ENCODE measurements at places on chromosomes 1 and 21. TPM values are rescaled to one million over a fixed set of nuclear protein-coding genes. Genes with fewer than 3 reads are reported as not detected.
A peak's percentile ranks its signal among the peaks of the same experiment; 100 is the strongest.

- DNase-seq = no peak
Measured at GRCh38 chr1:213666113-213666512, 321.7 kb upstream of the PROX1 start.

GRCh38 chr21:24658026-24658425 is 949.3 kb downstream of the MRPL39 start:
- DNase-seq = no peak

- no peak for DNase-seq
Measured at GRCh38 chr1:87155648-87156047, 173.0 kb upstream of the LMO4 start.

TRAF3IP3 gene
- 3.5 TPM for total RNA-seq

ZNF695 gene
- 0.92 TPM for total RNA-seq

GRCh38 chr1:116487583-116487982 is 83.2 kb downstream of the CD58 start:
- DNase-seq = no peak

TMEM240 gene
- total RNA-seq = not detected

LRRC53 gene
- total RNA-seq = not detected

- DNase-seq = no peak
Measured at GRCh38 chr1:224061436-224061835, 52.5 kb upstream of the FBXO28 start.

- DNase-seq = no peak
Measured at GRCh38 chr1:39110882-39111281, 84.7 kb downstream of the NDUFS5 start.

PRR9 gene
- total RNA-seq = not detected

DNA sequence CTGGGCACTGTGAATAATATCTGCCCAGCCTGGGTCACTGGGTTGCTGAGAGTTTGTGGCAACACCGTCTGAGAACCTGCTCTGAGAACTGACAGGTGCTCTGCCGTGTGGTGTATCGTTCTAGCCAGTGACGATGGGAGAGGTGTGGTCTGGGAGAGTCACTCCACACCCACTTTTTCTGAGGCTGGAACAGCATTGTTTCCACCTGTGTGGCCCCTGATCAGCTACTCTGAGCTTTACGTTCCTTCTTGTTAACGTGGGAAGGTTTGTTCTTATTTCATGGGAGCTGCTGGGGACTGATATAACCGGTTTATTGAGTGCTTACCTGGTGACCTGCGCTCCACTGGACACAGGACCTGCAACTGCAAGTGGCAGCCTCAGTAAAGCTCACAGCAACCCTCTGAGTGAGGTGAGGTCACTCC is 34.8 kb upstream of the TENT5C start:
- peak; percentile 88 for DNase-seq

PGBD5 gene
- total RNA-seq = 0.45 TPM

DNA sequence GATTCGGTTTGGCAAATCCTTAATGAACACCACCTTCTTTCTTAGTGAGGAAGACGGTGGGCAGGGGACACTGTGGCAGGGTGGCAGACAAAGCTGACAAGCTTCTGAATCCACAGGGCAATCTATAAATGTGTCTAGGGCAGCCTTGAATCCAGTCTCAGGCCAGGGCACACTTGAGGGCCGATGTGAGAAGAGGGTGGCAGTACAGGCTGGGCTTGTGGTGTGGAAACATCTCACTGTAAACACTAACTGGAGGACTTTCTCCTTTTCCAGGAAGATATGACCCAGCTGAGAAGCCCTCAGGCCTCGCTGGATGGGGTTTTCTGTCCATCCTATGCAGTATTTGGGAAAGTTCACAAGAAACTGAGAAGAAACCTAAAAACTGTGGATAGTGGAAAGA is 46.5 kb downstream of the PKP1 start:
- no peak for DNase-seq

RCSD1 gene
- 27.2 TPM for total RNA-seq

- no peak for DNase-seq
Measured at GRCh38 chr21:32816261-32816660, 44.7 kb upstream of the PAXBP1 start.

TNFAIP8L2 gene
- total RNA-seq = 2.0 TPM

DNA sequence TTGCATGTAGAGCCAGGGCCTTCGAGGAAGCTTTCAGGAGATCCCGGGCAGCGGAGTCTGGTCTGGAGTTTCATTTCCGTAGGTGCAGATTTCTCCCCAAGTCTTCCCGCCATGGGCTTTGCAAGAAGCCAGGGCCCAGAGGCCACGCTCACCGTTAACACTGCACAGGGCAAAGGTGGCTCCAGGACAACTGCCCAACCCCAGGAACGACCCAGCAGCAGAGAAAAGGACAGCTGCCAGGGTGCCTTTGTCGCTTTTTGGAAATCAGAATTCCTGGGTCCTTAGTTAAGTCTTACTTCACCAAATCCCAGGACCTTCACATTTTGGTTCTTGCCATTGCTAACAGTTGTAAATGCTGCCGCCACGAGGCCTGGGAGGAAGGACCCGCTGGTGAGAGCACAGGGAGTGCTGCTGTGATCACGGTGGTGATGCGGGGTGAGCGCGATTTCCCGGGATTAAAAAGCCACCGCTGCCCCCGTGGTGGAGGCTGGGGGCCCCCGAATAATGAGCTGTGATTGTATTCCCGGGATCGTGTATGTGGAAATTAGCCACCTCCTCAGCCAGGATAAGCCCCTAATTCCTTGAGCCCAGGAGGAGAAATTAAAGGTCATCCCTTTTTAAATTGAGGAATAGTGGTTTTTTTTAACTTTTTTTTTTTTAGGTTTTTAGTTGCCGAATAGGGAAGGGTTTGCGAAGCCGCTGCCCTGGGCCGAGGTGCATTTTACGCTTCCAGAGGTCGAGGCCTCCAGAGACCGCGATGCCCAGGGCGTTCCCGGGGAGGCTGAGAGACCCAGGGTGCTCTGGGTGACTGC is 8.2 kb downstream of the SIM2 start:
- DNase-seq = no peak

GUCA2A gene
- total RNA-seq = not detected

GRCh38 chr1:82586473-82586872 is 785.7 kb downstream of the ADGRL2 start:
- DNase-seq = no peak

DNA sequence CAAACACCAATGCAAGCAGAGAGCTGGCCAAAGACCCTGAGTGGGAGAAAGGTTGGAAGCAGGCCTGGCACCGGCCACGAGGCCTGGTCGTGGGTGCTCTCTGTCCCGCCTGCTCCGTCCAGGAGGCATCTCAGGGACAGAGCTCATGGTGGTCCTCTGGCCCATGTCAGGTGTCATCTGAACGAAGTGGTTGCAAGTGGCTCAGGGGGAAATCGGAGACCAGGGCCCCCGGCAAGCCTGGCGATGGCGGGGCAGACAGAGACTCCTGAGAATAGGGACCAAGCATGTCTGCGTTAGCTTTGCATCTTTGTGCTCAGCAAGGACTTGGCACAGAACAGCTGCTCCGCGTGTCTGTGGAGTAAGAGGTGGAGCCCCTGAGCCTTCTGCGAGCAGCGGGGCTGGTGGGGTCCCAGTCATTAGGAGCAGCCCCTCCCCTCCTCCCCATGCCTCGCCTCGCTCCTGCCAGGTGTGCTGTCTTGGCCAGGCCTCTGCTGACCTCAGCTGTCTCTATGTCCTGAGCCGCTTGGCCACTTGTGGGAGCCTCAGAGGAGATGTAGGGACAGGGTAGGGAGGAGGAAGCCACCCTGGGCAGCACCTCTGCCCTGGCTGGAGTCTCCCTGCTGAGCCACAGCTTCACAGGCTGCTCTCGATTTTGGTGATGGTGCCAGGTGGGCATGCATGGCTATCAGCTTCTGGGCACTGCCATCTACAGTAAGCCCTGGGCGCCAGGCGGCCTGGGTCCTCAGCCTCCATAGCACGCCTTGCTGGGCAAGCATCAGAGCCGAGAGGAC is 362.9 kb upstream of the VAMP3 start:
- no peak for DNase-seq

MYOM3 gene
- 1.7 TPM for total RNA-seq

PFKFB2 gene
- total RNA-seq = 2.3 TPM

GRCh38 chr1:25711555-25712298 is 88.3 kb upstream of the SELENON start:
- no peak for DNase-seq

- DNase-seq = no peak
Measured at GRCh38 chr1:97864615-97865014, 56.2 kb downstream of the DPYD start.

ADGRL2 gene
- 173 TPM for total RNA-seq

DNA sequence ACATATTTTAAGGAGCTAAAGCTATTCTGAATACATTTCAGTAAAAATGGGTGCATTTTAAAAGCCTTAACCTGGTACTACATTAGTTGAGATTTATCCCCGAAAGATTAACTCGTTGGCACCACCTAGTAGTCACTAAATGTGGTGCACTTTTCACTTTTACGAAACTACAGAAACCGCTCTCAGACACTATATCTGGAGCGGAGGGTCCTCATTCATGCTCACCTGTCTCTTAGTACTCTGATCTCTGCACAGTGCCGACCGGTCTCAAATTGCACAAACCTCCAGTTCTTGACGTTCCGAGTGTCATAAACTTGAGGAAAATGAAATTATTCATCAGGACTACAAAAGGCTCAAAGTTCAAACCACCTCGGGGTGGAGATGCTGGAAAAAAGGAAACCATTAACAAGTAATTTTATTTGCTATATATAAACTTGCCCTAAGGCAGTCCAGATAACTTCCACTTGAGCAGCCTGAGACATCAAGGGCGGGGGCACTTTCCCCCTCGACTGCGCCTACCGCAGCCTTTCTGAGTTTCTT is 722 bp downstream of the LZIC start:
- DNase-seq = peak; percentile 77

LDLRAP1 gene
- 10.6 TPM for total RNA-seq

DNA sequence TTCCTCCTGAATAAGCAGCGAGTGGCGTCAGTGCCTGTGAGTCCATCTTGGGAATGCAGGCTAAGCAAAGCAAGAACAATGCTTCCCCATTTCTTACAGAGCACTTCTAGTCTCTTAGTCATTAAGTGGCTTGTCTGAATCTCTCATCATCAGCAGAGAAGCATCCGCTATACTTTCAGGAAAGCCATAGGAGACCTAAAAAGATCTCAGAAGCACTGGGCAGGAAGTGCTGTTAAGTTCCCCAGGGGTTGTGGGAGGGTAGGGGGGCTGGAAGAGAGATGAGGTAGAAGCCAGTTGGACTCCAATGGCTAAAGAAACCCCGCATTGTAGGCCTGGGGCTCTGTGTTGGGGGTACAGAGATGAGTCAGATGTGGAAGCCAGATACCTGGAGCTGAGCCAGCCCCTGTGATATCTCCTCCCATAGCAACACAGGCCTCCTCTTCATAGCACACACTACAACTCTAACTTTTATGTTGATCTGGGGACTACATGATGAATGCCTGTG is 44.9 kb downstream of the SYT6 start:
- DNase-seq = no peak

GPR25 gene
- total RNA-seq = not detected

DNA sequence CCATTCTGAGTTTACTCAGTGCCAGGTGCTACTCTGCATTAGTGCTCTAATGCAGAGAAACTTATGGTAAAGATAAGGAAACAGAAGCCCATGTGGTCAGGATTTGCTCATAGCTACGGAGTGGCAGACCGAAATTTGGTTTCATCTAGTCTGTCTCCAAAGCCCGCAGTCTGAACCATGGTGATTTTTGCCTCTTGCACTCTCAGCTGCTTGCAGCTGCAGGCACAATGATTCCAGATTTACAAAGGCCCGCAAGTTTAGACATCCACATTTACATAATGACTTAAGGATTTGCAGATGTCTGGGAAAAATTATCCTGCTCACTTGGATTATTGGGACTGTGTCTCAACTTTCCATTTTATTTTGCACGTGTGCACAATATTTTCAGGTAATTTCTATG is 161.3 kb upstream of the KCNJ6 start:
- DNase-seq = peak; percentile 37

RIPPLY3 gene
- 0.18 TPM for total RNA-seq

NUP210L gene
- not detected for total RNA-seq

MAEL gene
- not detected for total RNA-seq

DNA sequence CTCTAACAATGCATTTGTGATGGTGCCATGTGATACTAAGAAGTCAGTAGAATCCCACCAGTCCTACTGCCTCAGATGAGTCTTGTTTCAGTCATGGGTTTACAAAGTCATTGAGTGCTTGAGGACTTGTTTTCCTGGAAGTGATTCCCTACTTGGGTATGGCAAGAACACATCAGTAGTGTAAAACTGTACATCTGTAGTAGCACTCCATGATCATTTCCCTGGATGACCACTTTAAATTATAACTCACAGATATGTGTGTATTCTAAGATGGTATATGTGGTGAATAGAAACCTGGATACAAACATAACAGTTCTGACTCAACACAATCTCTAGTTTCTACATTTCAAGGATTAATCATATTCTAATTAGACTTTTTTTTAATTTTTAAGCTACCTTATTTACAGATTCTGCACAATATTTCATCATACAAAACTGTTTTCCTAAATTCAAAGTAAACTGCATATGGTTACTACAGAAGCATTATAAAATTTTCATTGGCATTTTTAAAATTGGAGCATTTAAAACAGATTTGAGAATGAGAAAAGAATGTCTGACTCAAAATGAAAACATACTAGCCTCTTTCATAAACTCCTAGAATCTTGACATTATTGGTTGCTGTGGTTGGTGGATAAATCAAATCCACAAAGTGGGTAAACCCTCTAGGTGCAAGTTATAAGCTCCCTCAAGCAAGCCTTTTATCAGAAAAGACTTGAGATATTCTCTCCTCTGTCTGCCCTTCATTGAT is 6.8 kb upstream of the PSMG1 start:
- no peak for DNase-seq

GRCh38 chr1:180185281-180185680 is 30.6 kb downstream of the QSOX1 start:
- no peak for DNase-seq

DNA sequence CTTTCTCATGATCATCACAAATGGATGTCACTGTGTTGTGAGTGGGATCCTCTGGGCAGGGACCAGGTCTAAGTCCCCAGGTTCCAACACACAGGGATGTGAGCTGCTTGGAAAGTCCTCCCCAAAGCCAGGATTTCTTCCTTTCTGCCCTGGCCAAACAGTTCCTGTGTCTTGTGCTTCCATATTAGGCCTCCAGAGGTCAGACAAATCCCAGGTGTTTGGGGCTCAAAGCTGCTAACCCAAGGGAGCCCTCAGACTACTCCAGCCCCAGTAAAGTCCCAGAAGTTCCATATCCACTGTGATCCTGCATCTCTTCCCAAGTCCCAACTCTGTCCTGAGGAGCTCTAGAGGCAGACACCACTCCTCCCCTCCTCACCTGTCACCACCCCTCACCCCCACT is 27.7 kb upstream of the MAGOH start:
- DNase-seq = peak; percentile 40

DNA sequence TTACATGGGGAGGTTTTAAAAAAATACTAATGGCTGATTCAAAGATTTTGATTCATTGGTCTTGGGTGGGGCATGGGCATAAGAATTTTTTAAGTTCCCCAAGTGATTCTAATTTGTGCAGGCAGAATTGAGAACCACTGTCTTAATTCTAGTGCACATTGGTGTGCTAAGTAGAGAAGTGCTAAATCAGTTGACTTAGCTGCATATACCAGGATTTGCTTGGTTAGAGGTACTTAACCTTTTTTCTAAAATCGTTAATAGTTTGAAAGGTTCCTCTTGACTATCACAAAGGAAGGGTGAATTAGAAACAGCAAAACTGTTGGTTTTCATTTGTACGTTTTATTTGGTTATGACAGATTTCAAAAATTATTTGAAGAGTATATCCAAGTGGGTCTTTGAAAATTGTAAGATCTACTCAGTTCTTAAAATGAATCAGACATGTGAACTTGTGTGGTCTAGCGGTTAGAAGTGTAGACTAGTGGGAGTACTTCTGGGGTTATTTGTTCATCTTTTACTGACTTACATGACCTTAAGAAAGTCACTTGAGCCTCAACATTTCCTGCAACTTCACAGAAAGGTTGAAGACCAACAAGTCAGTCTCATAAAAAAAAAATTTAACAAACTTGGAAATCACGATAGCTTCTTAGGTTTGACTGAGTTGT is 66.7 kb downstream of the RPAP2 start:
- no peak for DNase-seq

Measured in stomach (tissue), 19 donors.